ENCODE measurements at places on chromosomes 4 and X. TPM values are rescaled to one million over a fixed set of nuclear protein-coding genes. Genes with fewer than 3 reads are reported as not detected.

Gene SMIM10
- 5.2 TPM for polyA plus RNA-seq

Gene USP17L20
- not detected for polyA plus RNA-seq

Gene PPP2R3B
- polyA plus RNA-seq, result 14.9 TPM

Gene SUPT20HL2
- polyA plus RNA-seq, result not detected

DNA sequence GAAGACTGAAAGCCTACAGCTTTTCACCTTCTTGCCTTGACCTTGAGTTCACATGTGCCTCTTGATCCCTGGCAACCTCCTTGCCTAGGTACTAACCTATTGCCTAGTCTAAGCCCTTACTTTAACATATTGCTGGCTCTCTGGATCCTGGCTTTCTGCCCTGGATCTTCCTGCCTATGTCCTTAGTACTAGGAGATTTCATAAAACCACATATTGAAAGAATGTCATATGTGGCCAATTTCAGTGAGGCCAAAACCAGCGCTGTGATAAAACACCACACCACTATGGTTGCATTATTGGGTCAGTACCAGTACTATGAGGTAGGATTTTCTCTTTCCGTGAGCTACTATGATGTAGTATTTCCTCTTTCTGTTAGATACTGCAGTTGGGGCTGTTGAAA, 80.4 kb downstream of the CT47B1 start:
- no peak for DNase-seq

Gene MSX1
- polyA plus RNA-seq, result 6.9 TPM

- no peak for DNase-seq
Measured at GRCh38 chr4:156635051-156635450, 336.5 kb downstream of the PDGFC start.

DNA sequence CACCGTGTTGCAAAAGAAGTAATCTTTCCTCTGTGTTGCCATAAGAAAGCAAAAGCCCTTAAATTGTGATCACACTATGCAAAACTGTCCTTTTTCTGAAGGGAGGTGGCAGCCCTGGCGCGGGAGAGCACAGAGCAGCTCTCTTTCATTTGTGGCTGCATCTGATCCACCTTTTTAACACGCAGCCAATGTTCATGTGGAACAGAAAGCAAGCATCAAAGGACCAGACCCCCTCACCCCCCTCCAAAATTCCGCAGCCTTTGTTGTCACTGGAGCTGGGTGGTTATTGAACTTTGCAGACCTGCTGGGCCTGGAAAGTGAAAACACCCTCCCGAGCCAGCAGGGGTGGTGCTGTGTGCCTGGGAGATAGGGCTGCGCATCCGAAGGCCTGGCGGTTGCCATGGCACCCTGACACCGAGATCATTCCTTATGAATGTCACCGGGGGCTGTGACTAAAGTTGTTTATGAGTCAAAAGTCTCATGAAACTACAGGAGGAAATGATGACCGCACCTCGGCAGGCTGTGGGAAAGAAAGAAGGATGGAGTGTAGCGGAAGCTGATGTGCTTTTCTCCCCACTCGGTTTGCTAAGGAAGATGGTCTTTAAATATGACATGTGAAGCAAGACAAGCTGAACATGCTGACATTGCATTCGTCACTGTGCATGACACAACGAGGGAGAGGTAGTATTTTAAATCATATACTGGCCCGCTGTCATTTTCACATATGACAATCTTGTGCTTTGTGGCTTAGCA, 367.4 kb downstream of the UNC5C start:
- DNase-seq, result no peak

DNA sequence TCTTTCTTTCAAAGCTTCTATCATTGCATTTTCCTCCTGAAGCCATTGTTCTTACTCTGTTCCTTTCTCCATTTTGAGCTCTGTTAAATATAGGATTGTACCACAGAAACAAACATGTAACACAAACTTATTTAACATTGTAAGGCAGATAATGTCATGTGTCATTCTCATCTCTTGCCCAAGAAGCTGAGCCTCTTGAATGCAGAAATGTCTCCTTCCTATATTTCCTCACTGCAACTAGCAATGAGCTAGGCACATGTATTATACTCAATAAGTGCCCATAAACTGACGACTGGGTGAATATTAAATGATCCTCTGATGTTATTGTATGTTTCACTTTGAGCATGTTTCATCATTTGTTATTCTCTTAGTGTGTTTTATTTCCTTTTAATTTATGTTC, 56.7 kb upstream of the SLC7A11 start:
- no peak for DNase-seq

Gene CPLX1
- 0.15 TPM for polyA plus RNA-seq
